ENCODE measurements at places on chromosomes 6 and 20. TPM values are rescaled to one million over a fixed set of nuclear protein-coding genes. Genes with fewer than 3 reads are reported as not detected.

DNA sequence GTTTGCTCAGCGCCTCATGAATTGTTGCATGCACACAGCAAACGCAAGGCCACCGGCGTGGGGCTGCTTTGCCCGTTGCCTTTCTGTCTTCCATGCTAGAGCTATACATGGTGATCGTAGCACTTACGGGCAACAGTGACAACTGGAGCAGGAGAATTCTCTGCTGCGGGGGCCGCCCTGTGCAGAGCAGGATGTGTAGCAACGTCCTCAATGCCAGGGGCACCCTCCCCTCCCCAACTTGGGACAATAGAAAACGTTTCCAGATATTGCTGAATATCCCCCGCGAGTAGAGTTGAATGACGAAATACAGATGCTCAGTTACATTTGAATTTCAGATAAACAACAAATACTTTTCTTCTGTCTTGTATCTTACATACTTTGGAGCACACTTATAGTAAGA, 198.7 kb downstream of the TFAP2C start:
- no peak for DNase-seq

DNA sequence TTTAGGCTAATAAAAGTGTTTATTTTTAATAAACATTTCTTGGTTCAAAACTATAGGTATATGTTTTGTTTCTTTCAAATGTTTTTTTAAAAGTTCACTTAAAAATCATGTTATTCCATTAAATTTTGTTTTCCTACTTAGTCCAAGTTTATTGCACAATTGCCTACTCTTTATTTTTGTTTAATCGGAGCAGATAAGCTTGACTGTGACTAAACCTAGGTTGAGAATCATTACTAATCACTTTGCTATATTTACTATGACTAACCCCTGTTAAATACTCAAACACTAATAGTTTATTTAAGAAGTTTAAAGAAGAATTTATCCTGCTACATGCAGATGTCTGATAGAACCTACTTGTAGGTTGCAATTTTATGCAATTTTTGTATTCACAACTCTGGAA, 18.8 kb downstream of the MAP3K4 start:
- no peak for DNase-seq

DNA sequence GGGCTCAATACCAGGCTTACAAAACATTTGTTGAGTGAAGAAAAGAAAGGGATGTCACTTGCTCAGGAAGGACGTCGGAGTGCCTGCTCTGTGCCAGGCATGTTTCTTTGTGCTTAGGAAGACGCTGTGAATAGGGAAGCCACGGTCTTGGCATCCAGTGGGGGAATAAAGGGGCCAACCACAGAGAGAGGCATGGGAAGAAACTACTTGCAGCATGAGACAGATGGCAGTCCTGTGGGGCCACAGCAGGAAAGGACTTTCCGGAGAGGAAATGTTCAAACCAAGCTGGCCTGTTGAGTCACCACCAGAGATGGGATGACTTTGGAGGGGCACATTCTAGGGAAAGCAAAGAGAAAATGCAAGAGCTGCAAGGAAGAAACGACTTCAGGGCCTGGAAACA, 173.2 kb downstream of the CDH26 start:
- no peak for DNase-seq

- no peak for DNase-seq
Observed at GRCh38 chr20:35771367-35771688, 487 bp upstream of the PHF20 start.

DNA sequence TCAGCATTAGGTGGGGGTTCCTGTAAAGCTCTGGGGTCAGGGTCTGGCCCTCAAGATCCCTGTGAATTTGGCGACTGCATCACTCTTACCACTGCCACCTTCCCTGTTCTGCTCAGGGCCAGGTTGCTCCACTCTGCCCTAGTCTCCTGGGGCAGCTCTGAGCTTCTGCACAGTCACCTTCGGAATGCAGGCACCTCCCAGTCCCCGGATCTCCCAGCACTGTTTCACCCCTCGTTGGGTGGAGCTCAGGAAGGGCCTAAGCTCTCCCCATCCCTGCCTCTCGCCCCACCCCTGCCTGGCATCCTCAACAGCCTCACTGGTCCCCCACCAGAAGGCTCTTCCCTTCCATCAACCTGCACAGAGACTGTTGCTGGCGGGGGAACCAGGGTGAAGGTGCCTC, 46.2 kb downstream of the YTHDF1 start:
- no peak for DNase-seq

- no peak for DNase-seq
Observed at GRCh38 chr20:51801122-51801822, 1.0 kb downstream of the SALL4 start.

Gene SMPDL3A
- total RNA-seq: 20.4 TPM

Gene CHRNA4
- total RNA-seq: 7.8 TPM

Gene MAVS
- 8.0 TPM for total RNA-seq

Gene KAT14
- 32.9 TPM for total RNA-seq

Gene BMP6
- total RNA-seq: 6.9 TPM

Gene DNPH1
- total RNA-seq: 16.1 TPM

Gene ADGRF1
- total RNA-seq: not detected

Gene CPNE5
- total RNA-seq: 4.8 TPM

Gene TBC1D7
- total RNA-seq: 41.8 TPM

Data from occipital lobe (tissue), 3 donors.